ENCODE measurements at places on chromosomes 5 and 9. TPM values are rescaled to one million over a fixed set of nuclear protein-coding genes. Genes with fewer than 3 reads are reported as not detected.

Gene KCTD16
- total RNA-seq = 0.27 TPM

Gene ADAM19
- 3.6 TPM for total RNA-seq

Gene S1PR3
- total RNA-seq = not detected

Gene PIP5K1B
- total RNA-seq = 1.2 TPM

Gene RANBP6
- total RNA-seq = 37.3 TPM

Gene FRRS1L
- not detected for total RNA-seq

Gene DNAH5
- total RNA-seq = not detected

GRCh38 chr5:24555229-24555628, 89.5 kb downstream of the CDH10 start:
- no peak for DNase-seq

- no peak for DNase-seq
These were observed 93.2 kb upstream of the OSMR start for GRCh38 chr5:38752622-38753021.

- no peak for DNase-seq
These were observed 748.0 kb upstream of the CTNND2 start for GRCh38 chr5:12652201-12652600.

GRCh38 chr5:10233505-10233904, 16.2 kb downstream of the ATPSCKMT start:
- DNase-seq = no peak

DNA sequence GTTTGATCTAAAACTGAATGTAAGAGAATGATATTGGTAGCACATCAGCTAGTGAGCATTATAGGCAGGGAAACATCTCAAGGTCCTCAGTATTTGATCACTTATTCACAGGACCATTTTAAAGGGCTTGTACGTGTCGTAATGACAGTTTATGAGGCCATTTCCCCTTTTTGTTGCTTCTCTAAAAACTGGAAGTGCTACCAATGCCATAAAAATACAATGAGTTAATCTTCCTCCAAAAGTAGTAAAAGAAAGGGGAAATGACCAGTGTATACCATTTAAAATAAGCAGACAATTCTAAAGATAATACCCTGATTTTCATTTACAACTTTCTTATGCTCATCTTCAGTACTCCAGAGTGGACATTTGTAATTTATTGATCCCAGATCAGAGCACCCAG, 285.8 kb upstream of the PCSK5 start:
- no peak for DNase-seq

GRCh38 chr9:91063471-91063870, 261.9 kb downstream of the SYK start:
- no peak for DNase-seq

All from naive thymus-derived CD8-positive, alpha-beta T cell (primary cell).